ENCODE measurements at places on chromosomes 1 and 21.

GRCh38 chr1:230807561-230808280, 60.5 kb downstream of the CAPN9 start:
- DNase-seq, result no peak

DNA sequence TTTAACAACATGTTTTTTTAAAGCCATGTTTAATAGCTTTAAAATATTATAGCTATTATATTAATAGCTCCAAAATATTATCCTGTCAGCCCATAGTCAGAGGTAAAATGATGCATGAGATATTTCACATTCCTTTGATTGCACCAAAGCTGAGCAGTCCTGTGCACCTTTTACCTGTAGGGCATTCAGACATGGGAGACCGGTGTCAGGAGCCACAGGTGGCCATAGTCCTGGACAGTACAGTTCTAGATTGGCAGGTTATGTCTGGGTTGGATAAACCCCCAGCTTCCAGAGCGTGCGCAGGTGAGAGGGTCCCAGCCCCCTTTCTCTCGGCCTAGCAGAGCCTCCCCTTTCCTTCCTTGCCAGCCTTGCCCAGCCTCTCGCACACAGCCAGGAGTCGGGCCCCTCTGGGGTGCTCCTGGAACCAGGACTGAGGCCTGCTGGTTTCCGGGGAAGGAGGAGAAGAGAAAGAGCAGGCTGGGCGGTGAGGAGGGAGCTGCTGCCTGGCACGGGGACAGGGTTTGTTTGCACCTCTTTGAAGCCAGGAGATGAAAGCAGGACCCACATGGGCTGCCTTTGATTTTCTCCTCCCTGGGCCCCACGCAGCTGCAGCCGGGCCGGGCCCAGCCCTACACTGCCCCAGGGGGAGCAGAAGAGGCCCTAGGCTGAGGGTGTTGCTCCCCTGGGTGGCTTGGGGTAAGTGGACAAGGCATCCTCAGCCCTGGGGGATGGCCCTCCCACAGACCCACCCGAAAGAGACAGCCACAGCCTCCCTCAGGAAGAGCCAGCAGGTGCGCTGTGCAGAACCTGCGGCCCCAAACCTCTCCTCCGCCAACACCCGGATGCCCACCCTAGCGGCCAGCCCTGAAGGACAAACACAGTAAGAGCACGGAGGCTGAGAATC, 75.2 kb upstream of the TARDBP start:
- no peak for DNase-seq

- no peak for DNase-seq
These were observed 125.6 kb downstream of the ETS2 start for GRCh38 chr21:38931291-38931690.

DNA sequence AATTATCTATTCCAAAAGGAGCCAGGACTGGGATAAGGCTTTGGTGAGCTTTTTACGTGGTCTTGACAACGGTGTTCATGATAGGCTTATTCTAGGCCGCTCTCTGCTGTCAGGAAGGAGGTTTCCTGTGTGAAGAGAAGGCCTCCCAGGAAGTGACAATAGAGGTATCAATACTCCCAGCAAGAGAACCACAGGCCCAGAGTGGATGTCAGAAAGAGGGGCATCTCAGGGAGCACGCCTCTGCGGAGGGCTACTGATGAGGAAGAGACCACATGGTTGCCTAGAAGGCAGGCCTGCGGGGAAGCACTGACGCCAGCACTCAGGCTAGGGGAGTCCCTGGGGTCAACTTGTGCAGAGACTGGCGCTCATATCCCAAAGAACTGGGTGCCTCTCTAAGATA, 60.4 kb downstream of the ITPKB start:
- no peak for DNase-seq

DNA sequence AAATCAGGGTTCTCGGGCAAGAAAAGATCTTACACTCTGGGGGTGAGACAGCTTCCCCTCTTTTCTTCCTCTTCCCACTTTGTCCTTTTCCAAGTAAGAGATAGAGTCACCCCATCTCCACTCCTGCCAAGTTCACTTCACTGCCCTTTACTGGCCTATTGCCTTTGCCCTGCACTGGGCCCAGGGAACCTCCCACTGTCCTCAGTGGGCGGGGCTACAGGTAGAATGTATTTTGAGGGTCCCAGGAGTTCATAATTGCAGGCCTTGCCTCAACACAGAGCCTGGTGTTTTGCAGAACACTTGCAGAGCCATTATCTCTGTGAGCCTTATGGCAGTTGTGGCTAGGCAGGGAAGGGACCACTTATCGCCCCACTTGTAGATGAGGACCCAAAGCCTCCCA, 3.3 kb downstream of the AMPD2 start:
- no peak for DNase-seq

Data from activated T-cell treated with anti-CD3 and anti-CD28 coated beads for 4 hours (primary cell).